ENCODE measurements at places on chromosomes 7 and 10.

DNA sequence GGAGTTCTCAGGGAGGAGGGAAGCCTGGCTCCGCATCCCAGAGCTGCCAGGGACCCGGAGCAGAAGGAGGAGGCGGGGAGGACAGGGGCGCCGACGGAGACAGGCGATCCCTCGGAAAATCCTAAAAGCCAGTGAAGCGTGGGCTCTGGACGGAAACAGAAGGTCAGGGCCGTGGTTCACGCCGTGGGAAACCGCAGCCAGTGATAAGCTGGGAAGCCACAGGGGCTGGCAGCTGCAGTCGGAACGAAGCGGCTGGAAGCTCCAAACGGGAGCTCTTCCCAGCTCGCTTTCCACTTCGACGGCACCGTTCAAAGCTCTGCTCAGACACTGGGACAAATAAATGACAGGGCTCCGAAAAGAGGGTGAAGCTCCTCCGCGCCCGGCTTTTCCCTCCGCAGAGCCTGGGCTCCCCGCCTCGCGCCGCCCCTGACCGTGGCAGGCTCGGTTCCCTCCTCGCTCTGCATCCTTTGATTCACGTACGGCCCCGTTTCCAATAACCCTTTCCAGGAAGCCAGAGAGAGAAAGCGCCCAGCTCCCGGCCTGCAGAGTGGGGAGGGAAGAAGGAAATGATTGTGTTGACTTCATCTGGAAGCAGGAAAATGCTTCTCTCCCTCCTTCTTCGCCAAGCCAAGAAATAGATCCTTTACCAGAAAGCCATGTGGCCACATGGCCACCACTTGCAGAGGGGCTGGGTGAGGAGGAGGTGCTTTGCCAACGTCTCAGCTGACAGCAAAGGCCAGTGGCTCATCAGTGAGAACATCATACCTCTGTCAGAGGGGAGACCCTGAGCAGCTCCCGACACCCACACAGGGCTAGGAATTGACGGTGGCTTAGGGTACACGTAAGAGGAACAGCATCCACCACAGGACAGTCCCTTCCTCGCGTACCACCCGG, 57.4 kb downstream of the ADRB1 start:
- peak; percentile 67 for DNase-seq

DNA sequence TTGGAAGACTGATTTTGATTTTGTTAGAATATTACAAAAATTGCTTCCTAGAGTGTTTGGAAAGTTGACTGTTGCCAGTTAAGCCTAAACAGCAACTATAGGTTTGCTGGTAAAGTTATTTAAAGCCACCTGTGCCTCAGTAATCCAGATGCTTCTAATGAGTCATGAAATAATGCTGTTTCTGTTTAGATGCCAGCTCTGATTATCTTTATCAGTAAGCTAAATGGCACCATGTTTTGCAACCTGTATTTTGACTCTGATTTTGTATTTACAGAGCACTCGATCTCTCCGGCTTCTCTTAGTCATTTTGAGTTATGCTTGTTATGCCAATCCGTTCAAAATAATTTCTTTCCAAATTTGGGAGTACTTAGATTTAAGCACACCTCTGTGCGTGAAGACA, 366.1 kb downstream of the EXOC4 start:
- no peak for DNase-seq

DNA sequence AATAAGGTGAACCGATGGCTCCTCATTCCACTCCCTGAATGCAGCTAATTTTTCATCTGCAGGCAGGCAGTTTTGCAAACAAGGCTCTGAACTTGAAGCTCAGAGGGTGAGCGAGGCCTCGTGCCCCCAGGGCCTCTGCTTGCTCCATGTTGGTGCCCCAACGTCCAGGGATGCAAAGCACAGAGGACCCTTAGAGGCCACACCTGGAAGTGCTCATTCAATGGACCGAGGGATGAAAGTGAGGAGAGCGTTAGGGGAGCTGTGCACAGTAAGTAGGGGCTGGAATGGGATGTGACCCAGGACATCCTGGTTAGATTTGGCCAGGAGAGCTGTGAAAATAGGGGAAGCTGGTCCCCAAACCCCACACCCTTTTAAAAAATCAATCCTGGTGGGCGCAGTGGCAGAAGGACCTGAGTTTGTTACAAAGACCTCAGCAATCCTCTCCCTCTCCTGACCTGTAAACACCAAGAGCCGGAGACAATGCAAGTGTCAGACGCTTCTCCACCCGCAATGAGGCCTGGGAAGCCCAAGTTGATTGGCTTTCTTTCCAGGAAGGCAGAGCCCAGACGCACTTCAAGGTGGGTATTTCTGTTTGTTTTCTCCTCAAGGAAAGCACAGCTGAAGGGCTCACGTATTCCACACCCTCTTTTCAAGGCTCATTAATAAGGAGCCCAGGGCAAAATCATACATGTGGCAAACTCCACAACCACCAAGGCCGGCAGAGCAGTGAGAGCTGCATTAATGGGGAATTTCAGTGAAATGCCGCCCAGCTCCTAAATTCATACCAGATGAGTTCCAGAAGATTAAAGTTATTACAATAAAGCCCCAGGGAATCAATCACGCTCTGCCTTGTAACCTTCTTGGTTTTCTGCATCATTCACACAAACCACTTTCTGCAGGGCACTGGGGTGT, 14.1 kb upstream of the CXCL12 start:
- peak; percentile 12 for DNase-seq

DNA sequence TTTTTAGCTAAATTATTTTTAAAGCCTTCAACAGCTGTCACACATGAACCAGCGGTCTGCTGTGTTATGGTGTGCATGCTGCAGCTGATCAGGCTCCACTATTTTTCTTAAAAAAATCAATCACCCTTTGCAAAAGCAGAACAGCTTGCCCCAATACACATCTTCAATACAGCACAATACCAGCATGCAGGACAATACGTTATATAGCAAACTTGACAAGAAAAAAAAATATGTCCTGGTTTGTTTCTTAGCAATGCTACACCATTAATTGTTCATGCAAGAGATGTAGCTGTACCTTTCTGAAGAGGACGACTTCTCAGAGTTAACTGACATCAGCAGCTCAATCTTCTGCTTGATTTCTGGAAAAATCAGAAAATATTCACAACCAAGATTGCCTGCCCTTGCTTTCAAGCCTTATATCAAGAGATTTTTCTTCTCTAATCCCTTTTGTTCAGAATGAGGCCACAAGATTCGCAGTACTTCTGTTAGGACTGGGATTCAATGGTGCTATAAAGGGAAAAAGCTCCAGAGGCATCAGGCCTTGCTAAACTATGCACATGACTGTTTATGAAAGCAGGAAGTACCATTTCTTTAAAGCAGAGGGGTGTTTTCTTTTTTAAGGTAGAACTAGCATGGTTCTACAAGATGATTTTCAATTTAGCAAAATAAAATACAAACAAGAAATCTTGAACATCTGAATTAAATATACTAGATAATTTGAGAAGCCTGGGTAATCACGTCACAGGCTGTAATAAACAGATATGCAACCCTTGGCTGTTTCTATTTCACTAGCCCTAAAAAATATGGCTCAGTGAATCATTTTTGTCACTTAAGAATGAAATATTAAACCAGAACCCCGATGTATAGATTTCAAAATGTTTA, 120.0 kb downstream of the SRPK2 start:
- DNase-seq, result no peak

- DNase-seq, result no peak
These were observed 2.9 kb downstream of the PLXNA4 start for GRCh38 chr7:132573251-132573955.

Data from right hindlimb (tissue), 1 donor.